ENCODE measurements at places on chromosomes 3 and 15.

- no peak for DNase-seq
These were observed 111.4 kb downstream of the DLG1 start for GRCh38 chr3:197186887-197187588.

GRCh38 chr15:75131269-75131643 is 70.4 kb upstream of the C15orf39 start:
- no peak for DNase-seq

DNA sequence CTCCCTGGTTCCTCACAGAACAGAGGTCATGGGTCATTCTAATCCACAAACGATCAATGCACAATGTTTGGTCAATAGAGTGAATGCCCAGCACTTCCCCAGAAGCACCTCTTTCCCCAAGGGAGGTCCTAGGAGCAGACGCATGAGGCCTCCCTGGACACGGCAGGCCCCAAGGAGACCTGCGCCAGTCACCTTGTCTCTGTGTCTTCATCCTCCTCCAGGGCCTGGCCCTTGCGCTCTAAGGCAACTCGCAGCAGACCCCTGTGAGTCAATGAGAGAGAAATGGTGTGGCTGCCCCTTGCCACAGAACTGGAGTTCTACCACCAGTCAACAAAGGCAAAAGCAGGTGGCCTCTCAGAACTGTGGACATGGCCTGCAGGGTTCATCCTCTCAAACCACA is 18.1 kb downstream of the ALS2CL start:
- DNase-seq = no peak

- DNase-seq = peak; percentile 79
These were observed 29.3 kb upstream of the MEF2A start for GRCh38 chr15:99536422-99537040.

GRCh38 chr15:56933410-56933809 is 15.0 kb downstream of the TCF12 start:
- no peak for DNase-seq

DNA sequence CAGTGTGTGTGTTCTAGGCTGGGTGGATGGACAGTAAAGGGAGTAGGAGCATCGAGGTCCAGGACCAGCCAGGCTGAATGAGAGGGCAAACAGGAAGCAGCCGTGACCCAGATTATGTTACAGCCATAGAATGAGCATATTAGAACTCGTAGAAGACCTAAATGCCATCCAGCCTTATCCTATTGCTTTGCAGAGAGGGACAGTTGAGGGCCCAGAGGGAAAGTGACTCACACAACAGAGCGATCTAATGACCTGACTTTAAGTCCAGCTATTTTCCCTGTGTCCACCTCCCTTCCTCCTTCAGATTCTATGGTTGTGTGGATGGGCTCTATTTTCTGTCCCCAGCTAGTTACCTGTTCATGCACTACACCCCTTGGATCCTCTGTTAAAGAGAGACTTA is 634.1 kb upstream of the TBL1XR1 start:
- no peak for DNase-seq

- DNase-seq = no peak
These were observed 367.5 kb downstream of the ROBO2 start for GRCh38 chr3:77407441-77407840.

GRCh38 chr3:169116056-169116693 is 547.3 kb downstream of the MECOM start:
- DNase-seq = no peak

DNA sequence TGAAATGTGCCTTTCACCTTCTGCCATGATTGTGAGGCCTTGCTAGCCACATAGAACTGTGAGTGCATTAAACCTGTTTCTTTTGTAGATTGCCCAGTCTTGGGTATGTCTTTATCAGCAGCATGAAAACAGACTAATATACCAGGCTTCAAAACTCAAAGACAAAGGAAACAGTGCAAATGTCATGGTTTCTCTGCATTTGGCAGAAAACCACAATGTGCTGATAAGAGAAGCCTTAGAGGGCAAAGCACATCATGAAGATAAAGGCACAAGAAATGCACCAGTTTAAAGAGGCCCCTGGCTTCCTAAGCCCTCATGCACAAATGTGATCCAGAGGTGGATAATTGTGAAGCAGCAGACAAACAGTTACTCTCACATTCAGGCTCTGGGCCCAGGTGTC is 259.2 kb downstream of the CPNE4 start:
- no peak for DNase-seq

- DNase-seq = no peak
These were observed 17.1 kb downstream of the BLOC1S6 start for GRCh38 chr15:45604326-45604725.

DNA sequence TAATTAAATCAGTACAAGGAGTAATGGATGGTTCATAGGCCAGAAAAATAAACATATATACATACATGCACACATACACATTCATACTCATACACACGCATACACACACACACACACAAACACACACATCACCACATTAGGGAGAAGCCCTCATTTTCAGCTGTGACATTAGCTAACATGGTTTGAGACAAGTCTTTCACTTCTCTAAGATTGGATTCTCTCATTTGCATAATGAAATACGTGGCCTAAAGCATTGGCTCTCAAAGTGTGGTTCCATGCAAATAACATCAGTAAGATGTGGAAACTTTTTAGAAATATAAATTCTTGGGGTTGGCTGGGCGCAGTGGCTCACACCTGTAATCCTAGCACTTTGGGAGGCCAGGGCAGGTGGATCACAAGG is 452.6 kb downstream of the TAFA4 start:
- no peak for DNase-seq

DNA sequence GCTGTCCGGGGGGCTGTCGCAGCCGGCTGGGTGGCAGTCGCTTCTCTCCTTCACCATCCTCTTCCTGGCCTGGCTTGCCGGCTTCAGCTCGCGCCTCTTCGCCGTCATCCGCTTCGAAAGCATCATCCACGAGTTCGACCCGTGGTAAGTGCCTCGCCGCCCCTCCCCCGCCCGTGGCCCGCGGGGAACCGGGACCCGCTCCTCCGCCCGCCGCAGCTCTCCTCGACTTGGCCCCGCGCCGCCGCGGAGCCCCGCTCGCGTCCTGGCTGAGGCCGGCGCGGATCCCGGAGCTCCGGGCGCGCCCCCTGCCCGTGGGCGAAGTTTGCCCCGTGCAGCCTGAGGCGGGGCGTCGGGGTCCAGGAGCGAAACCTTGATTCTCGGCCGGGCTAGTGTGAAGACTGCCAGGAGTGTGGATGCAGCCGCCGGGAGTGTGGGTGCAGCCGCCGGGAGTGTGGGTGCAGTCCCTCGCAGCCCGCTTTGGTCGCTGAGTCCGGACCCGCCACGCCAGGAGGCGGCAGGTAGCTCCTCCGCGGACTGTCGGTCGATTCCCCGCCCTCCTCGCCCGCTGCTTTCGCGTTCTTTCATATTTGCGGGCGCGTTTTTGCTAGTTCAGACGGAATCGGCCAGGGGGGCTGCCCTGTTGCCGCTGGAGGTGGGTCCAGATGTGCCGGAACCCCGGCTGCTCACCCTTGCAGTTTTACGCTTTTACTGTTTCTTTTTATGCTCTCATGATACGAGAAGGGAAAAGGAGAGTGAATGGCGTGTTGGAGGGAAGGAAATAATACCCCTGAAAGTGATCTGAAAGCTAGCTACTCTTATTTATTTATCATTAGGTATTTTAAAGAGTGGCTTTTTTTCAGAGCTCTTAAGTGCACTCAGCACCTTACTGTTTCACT is 692 bp downstream of the STT3B start:
- DNase-seq = peak; percentile 90

GRCh38 chr3:127699416-127700300 is 26.9 kb downstream of the ABTB1 start:
- no peak for DNase-seq

DNA sequence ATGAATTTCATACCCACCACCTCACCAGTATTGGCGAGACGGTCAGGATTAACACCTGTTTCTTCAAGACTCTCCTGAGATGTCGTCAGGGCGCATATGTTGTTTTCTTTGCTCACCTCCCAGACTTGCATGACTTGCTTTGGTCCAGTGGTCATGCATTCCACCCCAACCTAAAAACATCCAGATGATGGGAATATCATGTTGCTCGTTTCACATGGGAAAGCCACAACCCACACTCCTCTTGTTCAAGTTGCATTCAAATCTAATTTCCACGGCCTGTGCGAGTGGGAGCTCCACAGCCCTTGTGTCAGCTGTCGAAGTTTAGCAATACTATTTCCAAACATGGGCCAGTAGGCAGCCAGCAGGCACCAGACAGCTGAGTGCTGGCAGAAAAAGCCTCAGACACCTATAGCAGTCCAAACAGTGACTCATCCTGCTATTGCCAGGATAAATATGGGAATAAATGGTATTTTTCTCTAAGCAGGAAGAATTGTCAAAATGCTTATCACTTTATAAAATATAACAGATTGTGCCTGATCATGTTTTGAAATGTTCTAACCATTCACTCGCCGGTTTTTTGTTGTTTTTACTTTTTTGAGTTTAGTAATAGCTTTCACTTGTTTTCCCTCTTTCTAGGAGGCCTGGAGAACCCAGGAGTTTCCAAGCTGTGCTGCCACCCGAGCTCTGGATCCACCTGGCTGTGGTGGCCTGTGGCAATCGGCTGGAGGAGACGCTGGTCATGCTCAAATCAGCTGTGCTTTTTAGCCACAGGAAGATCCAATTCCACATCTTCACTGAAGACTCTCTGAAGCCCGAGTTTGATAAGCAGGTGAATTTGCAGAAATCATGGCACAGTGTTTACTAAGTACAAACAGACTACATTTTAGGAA is 20.1 kb downstream of the GXYLT2 start:
- DNase-seq = peak; percentile 20

DNA sequence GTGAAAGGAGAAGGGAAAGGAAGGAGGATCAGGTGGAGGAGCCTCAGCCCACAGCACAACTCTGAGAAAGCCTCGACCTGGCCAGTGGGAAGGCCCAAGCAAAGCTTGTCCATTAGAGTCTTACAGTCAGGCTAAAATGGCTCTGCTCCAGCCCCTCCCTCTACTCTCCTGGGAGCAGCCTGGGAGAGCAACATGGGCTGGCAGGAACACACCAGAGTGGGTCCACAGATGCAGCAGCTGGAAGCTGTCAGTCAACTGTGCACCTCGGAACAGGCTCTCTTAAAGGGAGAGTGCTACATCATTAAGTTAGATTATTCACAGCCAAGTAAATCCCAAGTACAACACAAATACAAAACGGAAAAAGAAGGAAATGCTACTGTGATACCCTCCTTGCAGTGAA is 98.0 kb upstream of the LIMD1 start:
- no peak for DNase-seq

DNA sequence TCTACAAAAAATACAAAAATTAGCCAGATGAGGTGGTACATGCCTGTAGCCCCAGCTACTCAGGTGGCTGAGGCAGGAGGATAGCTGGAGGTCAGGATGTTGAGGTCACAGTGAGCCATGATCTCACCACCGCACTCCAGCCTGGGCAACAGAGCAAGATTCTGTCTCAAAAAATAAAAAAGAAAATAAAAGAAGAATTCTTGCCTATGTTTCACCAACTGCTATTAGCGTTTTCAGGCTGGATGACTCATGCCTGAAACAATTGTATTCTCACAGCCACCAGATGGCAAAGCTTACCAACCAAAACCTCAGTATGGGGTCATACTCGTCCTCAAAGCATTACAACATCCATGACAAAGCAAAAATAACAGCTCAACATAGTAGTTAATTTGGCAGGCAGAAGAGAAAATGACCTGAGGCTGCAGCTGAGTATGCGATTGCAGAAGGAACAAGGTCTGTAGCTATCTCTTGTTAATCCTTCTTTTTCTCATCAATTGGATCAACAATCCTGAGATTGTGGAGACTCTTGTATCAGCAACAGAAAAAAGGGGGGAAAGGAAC is 52.2 kb downstream of the TP53BP1 start:
- DNase-seq = peak; percentile 16

DNA sequence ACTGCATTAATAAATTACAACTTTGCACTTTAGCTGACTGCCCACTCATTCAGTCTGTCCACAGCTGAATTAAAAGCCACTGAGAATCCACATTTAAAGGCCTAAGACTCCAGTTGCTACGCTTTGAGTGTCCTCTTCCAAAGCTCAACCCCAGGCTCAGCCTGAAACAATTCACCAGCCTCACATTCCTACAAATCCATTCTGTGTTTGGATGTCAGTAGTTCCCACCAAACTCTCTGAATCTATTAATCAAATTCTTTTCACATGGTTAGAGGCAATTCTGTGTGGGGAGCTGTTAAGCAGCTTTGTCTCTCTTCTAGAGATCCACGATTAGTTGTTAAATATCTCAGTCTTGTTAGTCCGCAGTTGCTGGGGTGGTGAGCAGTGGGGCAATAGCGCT is 116.8 kb upstream of the UBE2E2 start:
- no peak for DNase-seq

GRCh38 chr3:71585131-71585530 is 1.6 kb upstream of the FOXP1 start:
- DNase-seq = no peak

DNA sequence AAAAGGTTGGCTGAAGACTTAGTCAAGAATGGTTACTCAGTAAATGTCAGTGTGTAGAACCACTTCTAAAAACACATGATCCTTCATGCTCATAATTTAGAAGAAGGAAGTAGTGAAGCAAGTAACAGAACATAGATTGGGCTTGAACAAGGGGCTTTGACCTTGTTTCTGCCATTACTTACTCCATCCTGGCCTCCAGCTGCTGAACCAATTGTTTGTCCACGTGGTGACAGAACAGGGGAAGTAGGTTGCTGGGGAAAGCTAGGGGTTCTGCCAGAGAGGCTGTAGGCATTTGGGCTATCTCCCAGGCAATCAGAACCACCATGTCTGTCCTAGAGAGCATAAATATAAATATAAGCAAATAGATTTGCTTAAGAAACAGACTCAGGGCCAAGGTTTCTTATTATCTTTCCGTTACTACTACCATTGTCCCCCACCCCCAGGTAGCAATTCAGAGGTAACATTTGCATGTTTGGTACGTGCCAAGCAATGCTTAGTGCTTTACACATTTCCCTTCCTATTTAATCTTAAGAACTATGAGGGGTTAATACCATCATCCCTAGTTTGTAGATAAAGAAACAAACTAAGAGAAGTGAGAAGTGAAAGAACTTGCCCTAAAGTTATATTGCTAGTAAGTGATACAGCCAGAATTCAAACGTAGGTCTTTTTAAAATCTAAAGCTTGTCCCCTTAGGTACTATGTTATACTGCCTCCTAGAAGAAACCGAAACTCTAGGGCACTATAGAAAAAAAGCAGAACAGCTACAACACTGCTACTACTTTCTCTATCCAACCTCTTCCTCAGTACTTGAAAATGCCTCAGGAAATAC is 3.0 kb upstream of the SPG11 start:
- no peak for DNase-seq

Measured in posterior cingulate gyrus (tissue), 11 donors.